ENCODE measurements at places on chromosomes 6 and 20.

- no peak for DNase-seq
These were observed 163.8 kb upstream of the TAB2 start for GRCh38 chr6:149153693-149154092.

DNA sequence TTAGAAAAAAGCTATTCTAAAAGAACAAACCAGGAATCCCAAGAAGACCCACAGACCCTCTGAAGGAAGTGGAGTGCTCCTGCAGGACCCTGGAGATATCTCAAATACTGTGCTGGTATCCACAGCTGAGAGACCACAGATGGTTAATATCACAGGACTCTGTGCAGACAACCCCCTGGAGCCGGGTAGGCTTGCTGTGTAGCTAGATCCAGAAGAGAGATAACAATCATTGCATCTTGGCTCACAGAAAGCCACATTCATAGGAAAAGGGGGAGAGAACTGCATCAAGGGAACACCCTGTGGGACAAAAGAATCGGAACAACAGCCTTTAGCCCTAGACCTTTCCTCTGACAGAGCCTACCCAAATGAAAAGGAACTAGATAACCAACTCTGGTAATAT is 689.5 kb downstream of the PHF3 start:
- no peak for DNase-seq

DNA sequence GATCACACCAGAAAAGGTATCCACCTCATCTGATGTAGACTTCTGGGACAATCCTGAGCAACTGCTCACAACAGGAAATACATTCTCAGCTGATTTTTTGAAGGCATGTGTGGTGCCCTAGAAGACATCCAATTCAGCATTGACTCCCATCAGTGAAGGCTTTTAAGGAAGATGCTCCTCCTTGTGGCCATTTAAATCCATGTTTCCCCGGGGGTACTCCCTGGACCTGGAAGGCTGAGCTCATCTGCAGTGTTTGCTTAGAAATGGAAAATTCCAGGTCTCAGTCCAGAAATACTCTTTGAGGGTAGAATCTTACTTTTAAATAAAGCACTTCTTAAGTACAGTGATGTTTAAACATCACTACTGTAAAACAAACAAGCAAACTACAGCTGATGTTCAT is 195.5 kb upstream of the PDE10A start:
- no peak for DNase-seq

GRCh38 chr20:36093025-36093803 is 61.3 kb upstream of the EPB41L1 start:
- no peak for DNase-seq

DNA sequence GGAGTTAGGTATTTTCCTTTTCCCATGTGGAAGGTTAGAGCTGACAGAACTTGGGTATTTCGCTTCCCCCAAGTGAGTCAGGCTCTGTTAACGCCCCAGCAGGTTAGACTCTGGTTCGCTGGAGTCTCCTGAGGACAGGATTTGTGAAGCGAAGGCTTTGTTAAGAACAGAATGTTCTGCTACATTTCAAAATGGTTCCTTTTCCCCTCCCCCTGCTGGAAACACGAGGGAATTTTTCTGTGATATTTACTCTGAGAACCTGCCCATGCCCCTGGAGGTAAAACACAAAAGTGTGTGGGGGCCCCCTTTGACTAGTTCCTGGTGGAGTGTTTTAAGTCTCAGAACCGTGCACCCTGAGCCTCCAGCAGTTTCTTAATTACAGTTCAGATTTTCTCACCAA is 731.4 kb upstream of the CITED2 start:
- no peak for DNase-seq

- no peak for DNase-seq
These were observed 49.5 kb downstream of the MYLIP start for GRCh38 chr6:16178351-16178750.

DNA sequence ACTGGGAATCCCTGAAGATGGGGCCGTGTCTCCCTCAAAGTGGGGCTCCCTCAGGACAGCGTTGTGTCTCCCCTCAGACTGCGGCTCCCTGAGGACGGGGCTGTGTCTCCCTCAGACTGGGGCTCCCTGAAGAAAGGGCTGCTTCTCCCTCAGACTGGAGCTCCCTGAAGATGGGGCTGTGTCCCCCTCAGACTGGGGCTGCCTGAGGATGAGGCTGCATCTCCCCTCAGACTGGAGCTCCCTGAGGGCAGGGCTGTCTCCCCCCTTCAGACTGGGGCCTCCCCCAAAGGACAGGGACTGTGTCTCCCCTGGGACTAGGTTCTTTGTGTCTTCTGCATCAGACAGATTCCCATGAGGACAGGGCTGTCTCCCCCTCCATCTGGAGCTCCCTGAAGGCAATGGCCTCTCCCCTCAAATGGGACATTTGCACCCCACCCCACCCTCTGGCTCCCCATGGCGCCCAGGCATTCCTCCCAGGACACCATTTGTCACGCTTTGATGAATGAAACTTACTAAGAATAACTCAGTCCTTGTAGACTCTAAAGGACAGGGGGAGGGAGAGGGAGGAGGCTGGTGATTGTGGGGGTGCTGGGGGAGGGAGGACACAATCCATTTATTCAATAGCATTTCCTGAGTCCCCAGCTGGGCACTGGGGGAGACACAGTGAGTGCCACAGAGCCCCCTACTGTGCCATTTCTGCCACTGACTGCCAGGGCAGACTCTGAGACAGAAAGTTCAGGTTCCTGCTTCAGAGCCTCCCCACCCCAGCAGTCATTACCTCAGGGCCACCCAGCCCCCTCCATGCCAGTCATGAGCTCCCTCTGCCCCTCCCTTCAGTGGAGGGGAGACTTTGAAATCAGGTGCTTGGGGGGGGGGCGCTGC is 122.4 kb downstream of the MRPL14 start:
- no peak for DNase-seq

DNA sequence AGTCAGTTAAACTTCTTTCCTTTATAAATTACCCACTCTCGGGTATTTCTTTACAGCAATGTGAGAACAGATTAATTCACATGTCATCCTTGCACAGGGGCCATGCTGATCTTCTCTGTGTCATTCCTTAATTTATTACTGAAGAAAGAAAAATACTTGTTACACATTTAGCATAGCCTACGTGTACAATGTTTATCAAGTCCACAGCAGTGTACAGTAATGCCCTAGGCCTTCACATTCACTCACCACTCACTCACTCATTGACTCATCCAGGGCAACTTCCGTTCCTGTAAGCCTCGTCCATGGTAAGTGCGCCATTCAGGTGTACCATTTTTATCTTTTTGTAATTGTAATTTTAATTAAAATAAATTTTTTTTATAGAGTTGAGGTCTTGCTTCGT is 73.6 kb downstream of the RSPH3 start:
- no peak for DNase-seq

GRCh38 chr6:33297956-33298772 is 578 bp downstream of the RGL2 start:
- DNase-seq, result peak; percentile 75

DNA sequence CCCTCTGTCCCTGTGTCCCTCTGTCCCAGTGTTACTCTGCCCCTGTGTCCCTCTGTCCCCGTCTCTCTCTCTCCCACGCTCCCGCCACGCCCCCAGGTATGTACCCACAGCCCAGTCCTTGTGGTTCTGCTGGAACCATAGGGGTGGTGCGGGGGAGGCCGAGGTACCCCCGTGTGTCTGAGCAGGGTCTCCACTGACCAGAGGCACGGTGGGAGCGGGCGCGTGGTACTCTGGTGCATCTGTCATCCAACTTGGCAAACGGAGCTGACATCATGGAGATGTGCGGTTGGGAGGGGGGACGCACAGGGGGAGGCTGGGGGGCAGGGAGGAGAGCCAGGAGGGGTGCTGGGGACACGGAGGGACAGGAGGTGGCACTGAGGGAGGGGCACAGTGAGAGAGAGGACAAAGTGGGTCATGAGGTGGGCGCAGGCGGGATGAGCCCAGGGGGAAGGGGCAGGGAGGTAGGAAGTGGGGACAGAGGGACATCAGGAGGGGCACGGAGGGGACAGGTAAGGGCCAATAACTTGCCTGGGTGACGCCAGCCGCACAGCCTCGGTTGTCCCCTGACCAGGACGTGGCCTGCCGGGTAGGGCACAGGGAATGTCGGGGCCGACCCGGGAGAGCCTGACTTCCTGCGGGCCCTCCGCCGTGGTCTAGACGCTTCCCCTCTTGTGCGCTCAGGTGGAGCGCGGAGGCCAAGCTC is 163.6 kb upstream of the PDE10A start:
- no peak for DNase-seq

- no peak for DNase-seq
These were observed 72.1 kb downstream of the PERP start for GRCh38 chr6:138035070-138035469.

DNA sequence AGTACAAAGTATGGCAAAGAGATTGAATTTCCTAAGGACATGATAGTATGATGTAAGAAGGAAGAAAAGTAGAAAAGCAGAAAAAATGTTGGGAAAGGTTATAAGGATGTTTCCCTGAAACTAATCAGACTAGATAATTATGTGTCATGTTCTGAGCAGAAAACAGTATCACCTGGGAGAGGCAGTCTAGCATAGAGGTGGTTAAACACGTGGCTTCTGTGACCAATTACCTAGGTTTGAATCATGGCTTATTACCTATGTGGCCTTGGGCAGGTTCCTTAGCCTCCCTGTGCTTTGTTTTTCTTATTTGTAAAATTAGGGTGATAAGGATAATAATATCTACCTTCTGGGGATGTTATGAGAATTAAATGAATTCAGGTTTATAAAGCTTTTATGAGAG is 38.0 kb downstream of the SCGN start:
- DNase-seq, result no peak
